ENCODE measurements at places on chromosomes 2 and 18.

DNA sequence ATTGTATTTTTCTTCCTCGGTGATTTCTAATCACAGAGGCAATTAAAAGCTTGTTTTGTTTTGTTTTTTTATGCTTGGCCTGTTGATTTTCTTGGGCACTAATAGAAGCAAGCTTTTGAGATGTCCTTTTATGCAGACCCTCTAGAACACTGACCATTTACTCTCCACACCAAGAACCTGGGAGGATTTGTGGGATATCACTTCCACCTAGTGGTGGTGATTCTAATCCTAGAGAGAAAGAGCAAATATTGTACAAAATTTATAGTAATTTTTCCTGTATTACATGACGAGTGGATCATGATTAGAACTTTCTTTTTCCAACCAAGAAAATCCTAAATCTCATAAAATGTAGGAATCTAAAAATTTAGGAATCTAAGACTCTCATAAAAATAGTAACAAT, 23.4 kb downstream of the NEMP2 start:
- no peak for DNase-seq

- no peak for DNase-seq
Measured at GRCh38 chr2:8174641-8175257, 507.1 kb upstream of the ID2 start.

GRCh38 chr2:109343460-109343859, 214.5 kb downstream of the SH3RF3 start:
- no peak for DNase-seq

- no peak for DNase-seq
Measured at GRCh38 chr2:71935262-71935848, 212.3 kb downstream of the CYP26B1 start.

- no peak for DNase-seq
Measured at GRCh38 chr2:103469800-103470199, 708.0 kb downstream of the TMEM182 start.
